Activated CD4-positive, alpha-beta memory T cell treated with anti-CD3 and anti-CD28 coated beads for 36 hours (primary cell): ENCODE measurements at places on chromosomes 7 and 10.

DNA sequence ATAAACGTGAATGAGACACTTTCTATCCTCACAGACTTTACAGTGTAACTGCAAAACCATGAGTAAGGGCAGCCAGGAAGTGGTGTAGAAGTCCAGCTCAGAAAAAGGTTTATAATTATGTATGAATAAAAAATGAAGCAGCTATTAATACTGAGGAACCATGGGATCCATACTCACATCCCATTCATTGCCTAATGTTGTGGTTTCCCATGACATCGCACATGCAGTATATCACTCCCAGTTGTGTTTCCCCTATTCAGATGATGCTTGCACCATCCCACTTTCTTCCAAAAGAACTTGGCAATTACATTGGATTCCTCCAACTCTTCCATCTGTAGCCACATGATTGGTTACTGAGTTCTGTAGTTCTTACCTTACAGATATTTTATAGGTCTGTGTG is 74.5 kb upstream of the SEMA3D start:
- no peaks in the 10 kb centered on the region for H3K4me1 ChIP-seq
- H3K4me3 ChIP-seq, result no peak overlapping the region
- DNase-seq, result no peak
- no peaks in the 10 kb centered on the region for H3K36me3 ChIP-seq

GRCh38 chr10:69312528-69312927 is 34.2 kb downstream of the HK1 start:
- no peak overlapping the region for H3K4me3 ChIP-seq
- no peak overlapping the region for H3K27ac ChIP-seq
- no peak for DNase-seq
- H3K27me3 ChIP-seq, result no peaks in the 10 kb centered on the region
- peaks cover 18% of the 10 kb centered on the region for H3K4me1 ChIP-seq
- no peaks in the 10 kb centered on the region for H3K36me3 ChIP-seq

DNA sequence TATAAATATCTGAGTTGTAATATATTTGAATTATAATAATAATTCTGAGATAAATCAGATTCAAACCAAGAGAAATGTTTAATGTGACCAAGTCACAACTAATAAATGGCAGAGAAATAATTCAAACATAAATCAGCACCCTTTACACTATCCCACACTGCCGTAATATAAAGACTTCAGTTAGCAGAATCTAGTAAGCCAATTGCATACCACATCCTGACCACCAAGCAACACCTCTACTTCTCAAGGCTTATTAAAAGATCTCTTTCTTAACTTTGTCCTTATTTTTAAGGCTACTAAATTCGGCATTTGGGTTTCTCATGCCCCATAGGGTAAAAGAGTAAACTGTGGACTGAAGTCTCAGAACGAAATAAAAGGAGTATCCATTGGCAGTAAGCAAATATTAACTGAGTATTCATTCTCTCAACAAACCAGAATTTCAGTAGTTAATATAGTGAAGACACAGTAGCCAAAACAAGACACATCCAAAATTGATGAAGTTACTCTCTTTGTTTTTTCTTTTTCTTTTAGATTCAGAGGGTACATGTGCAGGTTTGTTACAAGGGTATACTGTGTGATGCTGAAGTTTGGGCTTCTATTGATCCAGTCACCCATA is 14.8 kb downstream of the ACBD5 start:
- no peak overlapping the region for H3K4me3 ChIP-seq
- H3K4me1 ChIP-seq, result peaks cover 18% of the 10 kb centered on the region
- peaks cover 15% of the 10 kb centered on the region for H3K36me3 ChIP-seq
- no peaks in the 10 kb centered on the region for H3K27me3 ChIP-seq
- no peak overlapping the region for H3K27ac ChIP-seq

DNA sequence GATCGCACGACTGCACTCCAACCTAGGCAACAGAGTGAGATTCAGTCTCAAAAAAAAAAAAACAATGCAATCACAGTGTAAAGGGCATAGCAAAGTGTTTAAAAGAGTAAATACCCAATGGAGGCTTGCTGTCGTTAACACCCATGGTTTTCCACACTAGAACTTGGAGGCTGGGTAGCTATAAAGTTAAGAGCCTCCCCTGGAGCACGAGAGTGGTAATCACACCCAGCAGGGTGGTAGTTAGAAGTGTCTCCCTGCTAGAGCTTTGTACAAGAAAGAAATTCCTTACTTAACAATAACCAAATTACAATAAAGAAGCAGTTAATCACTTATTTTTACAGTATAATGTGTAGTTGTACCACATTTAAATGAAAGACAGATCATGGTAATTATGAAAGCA is 1078.9 kb downstream of the NRG3 start:
- no peak overlapping the region for H3K27ac ChIP-seq
- no peak overlapping the region for H3K4me3 ChIP-seq
- H3K4me1 ChIP-seq, result no peaks in the 10 kb centered on the region
- no peaks in the 10 kb centered on the region for H3K36me3 ChIP-seq
- H3K27me3 ChIP-seq, result no peaks in the 10 kb centered on the region

DNA sequence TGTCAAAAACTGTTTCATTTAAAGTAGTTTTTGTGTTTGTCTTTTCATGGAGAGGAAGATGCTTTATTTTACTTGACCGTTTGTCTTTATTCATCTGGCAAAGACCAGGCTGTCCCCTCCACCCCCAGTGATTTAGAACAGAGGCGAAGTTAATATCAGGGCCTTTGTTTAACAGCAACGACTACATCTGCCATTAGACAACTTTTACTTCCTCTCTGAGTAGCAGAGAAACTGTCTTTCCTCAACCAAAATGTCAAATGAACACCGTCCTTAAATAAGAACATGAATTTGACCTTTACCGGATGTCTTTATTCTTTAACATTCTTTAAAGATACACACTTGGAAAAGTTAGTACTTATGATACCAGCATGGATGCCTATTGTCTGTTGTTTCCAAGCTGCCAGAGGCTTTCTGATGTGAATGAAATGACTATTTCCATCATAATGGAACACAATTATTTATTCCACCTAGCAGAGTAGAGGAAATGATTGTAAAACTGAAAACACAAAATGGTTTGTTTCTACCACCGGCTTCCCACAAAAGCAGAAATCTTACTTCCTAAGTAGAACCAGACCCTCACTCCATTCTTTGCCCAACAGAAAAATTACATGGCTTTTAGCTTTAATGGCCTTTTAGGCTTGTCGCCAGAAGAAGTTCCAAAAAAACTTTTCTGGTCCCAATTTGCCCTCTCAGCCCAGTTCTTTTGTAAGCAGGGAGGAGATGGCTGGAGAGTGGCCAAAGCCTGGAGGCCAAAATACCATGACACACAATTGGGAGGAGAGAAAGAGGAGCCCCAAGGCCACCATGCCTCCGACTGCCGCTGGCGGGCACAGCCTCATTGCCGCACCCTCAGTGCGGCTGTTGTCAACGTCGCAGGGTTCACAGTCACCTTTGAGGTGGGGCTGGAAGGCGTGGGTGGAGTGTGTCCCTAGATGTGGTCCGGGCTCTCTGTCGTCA is 168.5 kb downstream of the TEX36 start:
- peak; percentile 26 for DNase-seq
- no peaks in the 10 kb centered on the region for H3K4me1 ChIP-seq
- no peak overlapping the region for H3K4me3 ChIP-seq
- no peak overlapping the region for H3K27ac ChIP-seq
- H3K36me3 ChIP-seq, result no peaks in the 10 kb centered on the region

DNA sequence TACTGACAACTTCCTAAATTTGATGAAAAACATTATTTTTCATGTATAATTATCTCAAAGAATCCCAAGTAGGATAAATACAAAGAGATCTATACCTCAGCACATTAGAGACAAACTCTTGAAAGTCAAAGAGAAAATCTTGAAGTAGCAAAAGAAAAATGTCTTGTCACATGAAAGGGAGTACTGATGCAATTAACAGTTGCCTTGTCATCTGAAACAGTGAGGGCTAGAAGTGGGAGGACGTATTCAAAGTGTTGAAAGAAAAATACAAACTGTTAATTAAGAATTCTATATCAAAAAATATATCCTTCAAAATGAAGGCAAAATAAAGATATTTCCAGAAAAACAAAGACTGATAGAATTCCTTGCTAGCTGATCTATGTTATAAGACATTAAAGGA is 35.5 kb upstream of the ARHGAP22 start:
- H3K27me3 ChIP-seq, result peaks cover 37% of the 10 kb centered on the region
- peaks cover 2% of the 10 kb centered on the region for H3K4me1 ChIP-seq
- DNase-seq, result no peak
- no peak overlapping the region for H3K4me3 ChIP-seq
- H3K36me3 ChIP-seq, result peaks cover 6% of the 10 kb centered on the region

- no peak overlapping the region for H3K4me3 ChIP-seq
- no peaks in the 10 kb centered on the region for H3K27me3 ChIP-seq
- H3K27ac ChIP-seq, result no peak overlapping the region
- no peaks in the 10 kb centered on the region for H3K36me3 ChIP-seq
- no peaks in the 10 kb centered on the region for H3K4me1 ChIP-seq
- no peak for DNase-seq
Observed at GRCh38 chr7:40761762-40762560, 627.2 kb downstream of the SUGCT start.

GRCh38 chr10:101895781-101896180 is 52.2 kb upstream of the KCNIP2 start:
- H3K4me3 ChIP-seq, result no peak overlapping the region
- H3K4me1 ChIP-seq, result peaks cover 14% of the 10 kb centered on the region
- H3K27me3 ChIP-seq, result no peaks in the 10 kb centered on the region
- no peak for DNase-seq
- no peaks in the 10 kb centered on the region for H3K36me3 ChIP-seq

GRCh38 chr10:86721232-86721631 is 35.2 kb upstream of the BMPR1A start:
- peaks cover 1% of the 10 kb centered on the region for H3K27me3 ChIP-seq
- H3K4me1 ChIP-seq, result peaks cover 5% of the 10 kb centered on the region
- no peaks in the 10 kb centered on the region for H3K36me3 ChIP-seq
- no peak overlapping the region for H3K4me3 ChIP-seq
- no peak overlapping the region for H3K27ac ChIP-seq

DNA sequence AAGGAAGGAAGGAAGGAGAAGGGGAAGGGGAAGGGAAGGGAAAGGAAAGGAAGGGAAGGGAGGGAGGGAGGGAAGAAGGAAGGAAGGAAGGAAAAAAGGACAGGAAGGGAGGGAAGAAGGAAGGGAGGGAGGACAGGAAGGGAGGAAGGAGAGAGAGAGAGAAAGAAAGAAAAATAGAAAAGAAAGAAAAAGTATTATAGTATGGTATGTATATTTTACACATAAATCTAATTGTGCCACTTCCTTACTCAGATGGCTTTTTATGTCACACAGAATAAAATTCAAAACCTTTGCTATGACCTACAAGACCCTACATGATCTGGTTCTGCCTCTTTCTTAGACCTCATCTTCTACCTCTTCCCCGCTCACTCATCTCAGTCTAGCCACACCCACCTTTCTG is 1016.9 kb upstream of the AUTS2 start:
- H3K4me1 ChIP-seq, result no peaks in the 10 kb centered on the region
- H3K36me3 ChIP-seq, result peaks cover 1% of the 10 kb centered on the region
- H3K27ac ChIP-seq, result no peak overlapping the region
- no peak overlapping the region for H3K4me3 ChIP-seq
- DNase-seq, result no peak
- H3K27me3 ChIP-seq, result no peaks in the 10 kb centered on the region
